HT1080 (cell line): ENCODE measurements at places on chromosomes 1 and 21.

DNA sequence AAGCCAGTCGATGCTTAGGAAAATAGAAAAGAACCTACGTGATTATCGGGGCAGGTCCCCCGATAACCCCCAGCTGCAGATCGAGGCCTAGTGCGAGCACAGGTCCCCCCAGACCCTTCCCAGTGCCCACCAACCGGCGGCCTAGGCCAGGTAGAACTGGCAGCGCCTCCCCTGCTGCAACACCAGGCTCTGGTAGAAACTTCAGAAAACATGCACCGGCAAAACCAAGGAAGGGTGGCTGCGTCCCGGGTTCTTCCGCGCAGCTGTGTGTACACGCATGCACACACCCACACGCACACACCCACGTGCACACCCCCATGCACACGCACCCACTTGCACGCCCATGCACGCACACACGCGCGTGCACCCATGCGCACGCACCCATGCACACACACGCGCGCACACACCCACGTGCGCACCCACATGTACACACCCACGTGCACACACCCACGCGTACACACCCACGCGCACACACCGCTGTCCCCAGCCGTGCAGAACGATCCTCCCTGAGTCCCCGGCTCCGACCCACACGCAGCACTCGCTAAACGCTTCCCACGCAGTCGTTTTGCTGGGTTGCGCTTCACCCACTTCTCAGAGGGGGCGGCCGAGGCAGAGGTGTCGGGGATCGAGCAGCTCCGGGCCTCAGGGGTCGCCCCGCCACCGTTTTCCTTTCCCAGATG, 5.2 kb downstream of the TSPEAR start:
- no peak for DNase-seq

GRCh38 chr1:25705699-25706098, 89.1 kb downstream of the MAN1C1 start:
- no peak for DNase-seq

- DNase-seq: no peak
Measured at GRCh38 chr1:38724160-38725131, 135.1 kb downstream of the RRAGC start.

DNA sequence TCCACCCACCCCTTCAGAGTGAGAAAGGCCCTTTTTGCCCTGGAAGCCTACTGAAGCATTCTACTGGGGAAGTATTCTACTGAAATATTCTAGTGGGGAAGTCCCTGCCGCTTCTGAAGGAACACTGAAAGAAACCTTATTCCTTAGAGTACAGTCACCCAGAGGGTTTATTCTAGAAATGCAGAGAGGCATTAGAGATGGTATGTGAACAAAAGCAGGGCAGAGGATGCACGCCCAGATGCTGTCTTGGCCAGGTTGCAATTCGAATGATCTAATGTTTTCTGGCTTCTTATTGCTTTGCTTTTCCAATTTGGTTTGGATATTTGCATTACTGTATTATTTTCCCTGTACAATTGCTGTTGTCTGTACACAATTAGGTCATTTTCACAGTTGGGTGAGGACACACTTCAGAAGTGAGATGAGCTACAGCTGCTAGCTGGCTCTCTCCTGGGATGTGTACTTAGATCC, 37.1 kb downstream of the CCN1 start:
- no peak for DNase-seq

GRCh38 chr1:230120921-230121381, 53.9 kb downstream of the GALNT2 start:
- DNase-seq: no peak

GRCh38 chr1:166036092-166036491, 130.7 kb downstream of the FAM78B start:
- DNase-seq: no peak

- peak; percentile 13 for DNase-seq
Measured at GRCh38 chr1:157399984-157400382, 152.3 kb downstream of the FCRL5 start.

DNA sequence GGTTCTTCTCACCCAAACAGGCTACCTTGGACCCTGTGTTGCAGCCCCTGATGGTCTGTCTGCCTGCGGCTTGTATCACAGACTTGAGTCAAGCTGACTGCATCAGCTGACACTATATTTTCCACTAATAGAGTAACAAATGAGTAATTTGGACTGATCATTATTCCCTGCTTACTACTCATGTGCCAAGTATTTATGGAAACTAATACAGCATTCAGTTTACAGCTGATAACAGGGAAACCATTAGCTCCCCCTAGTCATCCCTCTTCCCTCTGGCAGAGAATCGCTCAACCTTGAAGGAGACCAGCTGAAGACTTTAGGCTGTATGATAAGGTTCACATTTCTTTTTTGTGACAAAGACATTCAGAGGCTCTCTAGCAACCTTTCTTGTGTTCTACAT, 116.6 kb upstream of the SYT6 start:
- no peak for DNase-seq

GRCh38 chr1:14686701-14687100, 88.2 kb downstream of the KAZN start:
- no peak for DNase-seq

- DNase-seq: no peak
Measured at GRCh38 chr1:162060314-162060713, 9.2 kb upstream of the NOS1AP start.

- DNase-seq: peak; percentile 45
Measured at GRCh38 chr1:114803001-114803400, 22.5 kb upstream of the SIKE1 start.

- no peak for DNase-seq
Measured at GRCh38 chr1:82511441-82511840, 710.7 kb downstream of the ADGRL2 start.

DNA sequence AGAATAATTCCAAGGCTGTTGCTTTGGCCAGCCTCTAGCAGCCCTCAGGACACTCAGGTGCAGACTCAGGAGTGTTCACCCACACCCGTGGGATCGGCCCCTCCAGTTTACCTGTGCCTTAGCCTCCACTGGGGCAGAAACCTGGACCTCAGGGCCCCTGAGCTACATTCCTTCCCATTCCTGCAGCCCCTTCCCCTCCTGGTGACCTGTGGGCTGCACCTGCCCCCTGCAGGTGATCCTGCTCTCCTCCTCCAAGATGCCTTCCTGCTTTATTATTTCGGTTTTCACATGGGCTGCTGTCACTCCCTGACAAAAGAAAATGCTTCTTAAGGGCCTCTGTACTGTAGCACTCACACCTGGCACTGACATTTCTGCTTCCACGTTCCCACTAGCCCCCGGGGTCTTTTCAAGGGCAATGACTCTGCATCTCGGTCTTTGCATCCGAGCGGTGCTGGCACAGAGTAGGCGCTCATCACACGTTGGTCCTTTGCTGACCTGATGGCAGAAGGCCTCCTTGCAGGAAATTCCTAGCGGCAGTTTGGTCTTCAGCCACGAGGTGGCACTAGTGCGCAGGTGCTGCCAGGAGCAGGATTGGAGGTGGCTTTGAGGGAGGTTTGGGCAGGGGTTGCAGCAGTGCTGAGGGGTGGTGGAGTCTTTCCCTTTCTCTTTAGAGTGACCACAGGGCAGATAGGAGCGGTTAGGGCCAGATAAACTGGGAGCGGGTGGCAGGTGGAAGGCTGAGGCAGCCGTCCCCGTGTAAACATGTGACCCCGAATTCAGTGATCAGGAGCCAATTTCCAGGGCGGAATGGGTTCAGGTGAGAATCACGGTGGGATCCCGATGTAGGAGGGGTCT, 25.3 kb upstream of the ETV3 start:
- peak; percentile 44 for DNase-seq

GRCh38 chr1:13664451-13664850, 35.5 kb upstream of the PRDM2 start:
- no peak for DNase-seq

DNA sequence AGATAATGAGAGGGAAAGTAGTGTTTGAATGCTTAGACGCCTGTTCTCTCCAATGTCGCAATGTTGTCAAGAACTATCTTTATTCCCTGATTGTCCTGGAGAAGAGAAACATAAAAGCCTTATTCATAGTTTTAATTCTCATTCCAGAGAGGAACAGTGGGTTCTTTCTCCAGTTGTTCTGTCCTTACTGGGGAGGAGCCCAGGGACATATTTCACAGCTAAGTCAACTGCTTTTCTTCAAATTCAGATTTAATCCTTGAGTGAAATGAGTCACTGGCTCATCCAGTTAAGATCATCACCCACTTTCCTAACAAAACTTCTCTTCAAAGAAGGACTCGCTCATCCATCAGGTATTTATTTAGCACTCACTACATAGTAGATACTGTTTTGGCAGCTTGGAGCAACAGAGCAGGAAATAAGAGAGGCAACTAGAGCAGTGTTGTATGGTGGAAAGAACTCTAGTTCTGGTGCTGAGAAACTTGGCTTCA, 365.7 kb upstream of the USP24 start:
- peak; percentile 92 for DNase-seq

DNA sequence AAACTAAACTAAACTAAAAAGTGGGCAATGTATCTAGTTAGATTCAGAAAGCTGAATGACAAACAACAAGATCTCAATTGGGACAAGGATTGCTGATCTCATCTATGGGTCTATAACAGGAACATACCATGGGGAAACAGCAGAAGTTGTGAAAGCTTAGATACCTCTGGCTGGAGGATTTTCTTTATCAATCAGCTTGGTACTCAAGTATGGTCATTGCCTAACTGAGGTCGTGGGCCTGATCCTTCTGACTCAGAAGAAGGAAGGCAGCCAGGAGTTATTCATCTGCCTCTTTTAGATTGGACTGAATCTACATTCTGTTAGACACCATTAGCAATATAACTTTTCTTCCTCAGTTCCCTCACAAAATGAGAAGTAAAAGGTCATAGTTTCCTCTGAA, 39.7 kb downstream of the DNTTIP2 start:
- peak; percentile 65 for DNase-seq

DNA sequence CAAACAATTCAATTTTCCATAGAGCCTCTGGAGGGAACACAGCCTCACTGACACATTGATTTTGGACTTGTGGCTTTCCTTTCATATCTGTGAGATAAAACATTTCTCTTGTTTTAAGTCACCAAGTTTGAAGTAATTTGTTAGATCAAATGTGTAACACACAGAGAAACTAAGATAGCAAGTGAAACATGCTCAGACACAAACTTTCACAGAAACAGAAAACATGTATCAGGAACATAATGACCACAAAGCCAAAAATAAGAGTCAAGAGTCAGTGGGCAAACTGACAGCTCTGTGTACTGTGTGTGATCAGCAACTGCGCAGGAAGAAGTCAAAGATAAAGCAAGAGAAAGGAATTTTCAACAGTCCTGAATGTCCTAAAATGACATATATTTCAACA, 1237.5 kb downstream of the AMY1C start:
- no peak for DNase-seq

DNA sequence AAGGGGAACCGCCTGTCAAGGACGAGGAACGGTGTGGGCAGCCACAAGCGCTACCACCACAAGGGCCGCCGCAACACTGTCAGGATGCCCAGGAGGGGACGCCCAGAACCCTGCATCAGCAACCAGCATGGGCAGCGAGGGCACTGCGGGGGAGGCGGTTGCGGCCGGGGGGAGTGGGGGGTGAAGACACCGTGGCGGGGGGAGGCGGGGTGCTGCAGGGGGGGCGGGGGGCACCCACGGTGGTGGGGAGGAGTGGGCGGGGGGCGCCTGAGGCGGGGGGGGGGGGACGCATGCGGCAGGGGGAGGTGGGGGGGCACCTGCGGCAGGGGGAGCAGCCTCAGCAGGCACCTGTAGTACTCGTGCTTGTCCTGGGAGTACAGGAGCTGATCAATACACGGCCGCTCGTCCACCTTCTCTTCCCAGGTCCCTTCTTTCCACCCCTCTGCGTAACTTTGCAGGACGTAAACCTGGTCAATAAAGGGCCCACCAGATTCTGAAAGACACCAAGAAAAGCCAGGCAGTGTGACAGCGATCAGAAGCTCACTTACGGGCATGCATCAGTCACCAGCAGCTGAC, 4.6 kb downstream of the POFUT2 start:
- DNase-seq: no peak

GRCh38 chr1:155207806-155208540, at the start of gene THBS3:
TSS of gene THBS3 (minus strand) at chr1:155207897. CDS start at chr1:155207876, 21 bp downstream.
- no peak for DNase-seq

- peak; percentile 50 for DNase-seq
Measured at GRCh38 chr1:153355445-153356071, 2.1 kb upstream of the S100A9 start.

- DNase-seq: no peak
Measured at GRCh38 chr21:34196996-34197395, 123.6 kb downstream of the MRPS6 start.

DNA sequence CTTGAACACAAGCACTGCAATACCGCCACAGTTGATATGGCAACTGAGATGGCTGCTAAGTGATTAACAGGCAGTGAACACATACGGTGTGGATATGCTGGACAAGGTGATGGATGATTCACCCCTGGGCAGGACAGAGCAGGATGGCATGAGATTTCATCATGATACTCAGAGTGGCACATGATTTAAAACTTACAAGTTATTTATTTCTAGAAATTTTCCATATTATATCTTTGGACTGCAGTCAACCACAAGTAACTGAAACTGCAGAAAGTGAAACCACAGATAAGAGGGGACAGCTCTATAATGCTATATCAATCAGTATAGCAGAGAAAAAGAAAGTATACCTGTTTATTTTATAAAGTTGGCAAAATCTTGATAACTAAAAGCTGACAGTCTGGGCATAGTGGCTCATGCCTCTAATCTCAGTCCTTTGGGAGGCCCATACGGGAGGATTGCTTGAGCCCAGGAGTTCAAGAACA, 47.9 kb downstream of the PHACTR4 start:
- DNase-seq: peak; percentile 82

- DNase-seq: no peak
Measured at GRCh38 chr1:60589046-60589748, 493.2 kb upstream of the NFIA start.

DNA sequence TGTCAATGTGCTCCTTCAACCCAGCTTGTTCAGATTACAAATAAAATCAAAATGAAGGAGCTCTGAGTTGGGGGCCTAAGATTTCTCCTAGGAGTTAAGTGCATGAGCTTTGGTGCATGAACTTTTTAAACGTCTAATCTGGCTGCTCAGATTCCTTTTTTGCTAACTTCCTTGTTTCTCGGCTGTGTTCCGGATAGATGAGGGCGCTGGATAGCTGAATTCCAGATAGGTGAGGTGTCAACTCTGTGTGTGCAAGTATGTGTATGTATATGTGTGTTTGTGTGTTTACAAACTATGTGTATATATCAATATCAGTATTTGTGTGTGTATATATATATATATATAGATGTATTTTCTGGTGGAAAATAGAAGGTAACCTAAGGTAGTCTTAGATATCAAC, 37.5 kb upstream of the RCAN3 start:
- DNase-seq: no peak

DNA sequence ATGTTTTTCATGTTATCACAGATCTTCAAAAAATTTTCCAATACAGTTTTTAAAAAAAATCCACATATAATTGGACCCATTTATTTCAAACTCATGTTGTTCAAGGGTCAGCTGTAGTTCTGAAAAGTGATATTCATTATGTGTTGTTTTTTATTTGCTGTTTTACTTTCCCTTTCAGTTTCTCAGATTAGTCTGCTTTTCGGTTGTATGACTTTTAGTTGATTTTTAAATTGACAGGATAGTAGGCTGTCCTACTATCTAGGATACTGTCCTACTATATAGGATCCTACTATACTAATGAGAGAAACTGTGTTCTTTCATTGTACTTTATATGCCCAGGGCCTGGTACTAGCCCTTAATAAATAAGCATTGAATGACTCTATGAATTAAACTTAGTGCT, 33.6 kb upstream of the GPR52 start:
- peak; percentile 7 for DNase-seq

- DNase-seq: no peak
Measured at GRCh38 chr21:43919871-43920801, 55.1 kb downstream of the AGPAT3 start.

GRCh38 chr1:197178998-197179397, 32.5 kb upstream of the ASPM start:
- peak; percentile 45 for DNase-seq
